Thoracic aorta endothelial cell (primary cell): ENCODE measurements at places on chromosomes 3 and 15. TPM values are rescaled to one million over a fixed set of nuclear protein-coding genes. Genes with fewer than 3 reads are reported as not detected.

EOMES gene
- not detected in 2 replicates for total RNA-seq

GATA2 gene
- 24.5 and 38.3 TPM in 2 replicates for total RNA-seq

GOLGA8J gene
- total RNA-seq: not detected in 2 replicates

OIP5 gene
- total RNA-seq: 11.4 and 16.9 TPM in 2 replicates

HEMK1 gene
- total RNA-seq: 10.8 and 12.0 TPM in 2 replicates

ARL14 gene
- 0.22 TPM in 1 of 2 replicates, not detected in the other for total RNA-seq
